ENCODE measurements at places on chromosomes 1 and 21.

DNA sequence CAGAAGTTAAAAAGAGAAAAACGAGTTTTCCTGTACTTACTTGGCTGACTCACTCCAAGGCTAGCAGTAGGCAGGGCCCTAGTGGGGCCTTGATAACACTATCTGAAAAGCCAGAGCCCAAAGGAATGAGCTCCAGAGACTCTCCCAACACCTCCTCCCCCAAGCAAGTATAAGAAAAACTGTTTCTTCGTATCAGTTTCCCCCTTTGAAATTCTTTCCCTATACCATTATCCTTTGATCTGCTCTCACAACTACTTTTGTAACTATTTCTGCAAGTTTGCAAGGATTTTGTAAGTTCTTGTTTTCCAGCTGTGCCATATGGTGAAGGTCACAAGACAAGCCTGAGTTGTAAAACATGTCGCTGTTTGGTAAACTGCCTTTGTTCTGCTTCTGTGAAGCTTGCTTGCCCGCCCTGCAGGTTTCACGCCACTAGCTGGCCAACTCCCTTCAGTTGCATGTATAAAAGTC, 36.5 kb upstream of the KCNJ15 start:
- DNase-seq, result no peak

- DNase-seq, result no peak
These were observed 52.2 kb downstream of the FHAD1 start for GRCh38 chr1:15299179-15299578.

- no peak for DNase-seq
These were observed 2.4 kb downstream of the ATP2B4 start for GRCh38 chr1:203629016-203629506.

DNA sequence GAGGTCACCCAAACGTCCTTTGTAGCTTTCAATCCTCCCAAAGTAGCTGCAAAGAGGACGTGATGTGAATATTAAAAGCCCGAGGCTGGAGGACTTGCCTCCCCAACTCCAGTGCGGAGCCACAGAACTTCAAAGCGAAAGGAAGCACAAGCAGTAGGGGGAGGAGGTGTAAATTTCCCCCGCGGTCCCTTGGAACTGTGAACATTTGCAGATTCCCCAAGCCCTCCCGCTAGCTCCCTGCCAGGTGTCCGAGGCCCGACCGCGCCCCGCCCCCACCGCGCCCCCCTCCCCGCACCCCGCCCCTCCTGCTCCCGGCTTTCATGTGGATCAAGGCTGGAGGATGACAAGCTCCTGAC, 41.5 kb upstream of the HAO2 start:
- DNase-seq, result no peak

GRCh38 chr1:27303509-27303908, 18.5 kb upstream of the TMEM222 start:
- DNase-seq, result no peak

- no peak for DNase-seq
These were observed 1.6 kb downstream of the SRSF11 start for GRCh38 chr1:70222716-70223235.

GRCh38 chr1:118184739-118185083, 317 bp downstream of the SPAG17 start:
- no peak for DNase-seq

GRCh38 chr1:178031856-178032320, 62.0 kb upstream of the RASAL2 start:
- peak; percentile 30 for DNase-seq

DNA sequence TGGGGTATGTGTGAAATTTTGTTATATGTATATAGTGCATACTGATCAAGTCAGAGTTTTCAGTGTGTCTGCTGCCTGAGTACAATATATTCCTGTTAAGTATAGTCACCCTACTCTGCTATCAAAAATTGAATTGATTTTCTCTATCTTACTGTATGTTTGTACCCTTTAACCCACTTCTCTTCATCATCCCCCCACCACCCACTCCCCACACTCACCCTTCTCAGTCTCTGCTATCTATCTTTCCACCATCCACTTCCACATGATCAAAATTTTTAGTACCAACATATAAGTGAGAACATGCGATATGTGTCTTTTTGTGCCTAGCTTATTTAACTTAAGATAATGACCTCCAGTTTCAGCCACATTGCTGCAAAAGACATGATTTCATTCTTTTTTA, 4.2 kb downstream of the LY9 start:
- DNase-seq, result no peak

DNA sequence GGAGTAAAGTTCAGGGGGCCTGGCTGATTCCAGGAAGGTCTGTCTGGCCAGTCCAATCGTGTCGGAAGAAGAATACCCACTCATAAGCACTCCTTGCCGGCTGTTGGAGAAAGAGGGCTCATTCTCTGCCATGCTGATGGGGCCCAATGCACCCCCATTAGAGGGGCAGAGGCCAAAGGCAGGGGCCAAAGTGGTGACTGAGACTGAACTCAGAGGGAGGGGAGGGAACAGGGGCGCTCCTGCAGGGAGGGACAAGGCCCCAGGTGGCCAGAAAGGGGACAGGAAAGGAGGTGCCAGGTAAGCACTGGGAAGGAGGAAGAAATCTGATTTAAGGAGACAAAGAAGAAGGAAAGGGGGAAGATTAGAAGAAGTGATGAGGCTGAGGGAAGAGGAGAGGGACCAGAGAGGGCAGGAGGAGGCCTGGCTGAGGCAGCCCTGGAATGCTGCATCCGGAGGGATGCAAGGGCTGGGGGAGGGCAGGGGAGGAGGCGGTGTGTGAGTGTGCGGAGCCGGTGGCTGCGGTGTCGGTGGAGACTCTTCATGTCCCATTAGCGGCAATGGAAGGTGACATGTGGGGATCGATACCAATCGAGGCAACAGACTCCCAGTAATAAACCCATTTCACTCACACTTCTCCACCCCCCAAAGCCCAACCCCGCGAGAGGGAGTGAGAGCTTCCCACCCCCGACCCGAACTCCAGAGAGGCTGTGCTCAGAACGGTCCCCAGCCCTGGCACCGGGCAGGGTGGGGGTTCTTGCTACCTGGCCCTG, 12.0 kb upstream of the ETV3L start:
- DNase-seq, result no peak

DNA sequence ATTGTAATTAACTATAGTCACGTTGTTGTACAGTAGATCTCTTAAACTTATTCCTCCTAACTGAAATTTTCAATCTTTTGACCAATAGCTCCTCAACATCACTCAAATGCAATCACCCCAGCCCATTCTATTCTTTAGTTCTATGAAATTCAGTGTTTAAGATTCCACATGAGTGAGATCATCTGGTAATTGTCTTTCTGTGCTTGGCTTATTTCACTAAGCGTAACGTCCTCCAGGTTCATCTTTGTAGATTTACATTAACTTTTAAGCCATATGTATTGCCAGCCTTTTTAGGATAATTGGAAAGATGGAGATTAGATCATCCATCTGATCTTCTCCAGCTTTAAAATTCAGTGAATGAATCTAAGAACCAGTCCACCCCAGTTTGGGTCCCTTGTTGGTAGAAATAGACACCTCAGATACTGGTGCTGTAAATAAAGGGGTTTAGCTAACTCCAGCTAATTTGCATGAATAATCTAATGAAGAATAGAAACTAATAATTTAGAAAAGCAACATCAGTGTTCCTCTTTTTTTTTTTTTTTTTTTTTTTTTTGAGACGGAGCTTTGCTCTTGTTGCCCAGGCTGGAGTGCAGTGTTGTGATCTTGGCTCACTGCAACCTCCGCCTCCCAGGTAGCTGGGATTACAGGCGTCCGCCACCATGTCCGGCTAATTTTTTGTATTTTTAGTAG, 7.0 kb downstream of the S100A10 start:
- no peak for DNase-seq

DNA sequence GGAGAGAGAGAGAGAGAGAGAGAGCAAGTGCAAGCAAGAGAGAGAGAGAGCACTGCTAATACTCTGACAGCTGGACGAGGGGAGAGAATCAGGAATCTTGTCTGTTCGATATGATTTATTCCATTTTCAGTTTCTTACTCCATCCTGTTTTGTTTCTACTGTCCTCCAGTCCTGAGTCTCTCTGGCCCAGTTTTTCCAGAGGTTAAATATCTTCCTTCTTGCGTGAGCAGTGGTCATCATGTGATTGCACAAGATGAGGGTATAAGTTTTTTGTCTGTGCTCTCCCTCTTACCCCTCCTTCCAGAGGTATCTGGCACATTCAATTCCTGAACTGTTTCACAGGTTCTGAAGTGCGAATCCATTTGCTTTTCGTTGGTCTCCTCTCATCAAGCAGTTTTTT, 16.8 kb downstream of the UBE2U start:
- DNase-seq, result no peak

GRCh38 chr1:28971980-28972771, 57.8 kb downstream of the EPB41 start:
- DNase-seq, result no peak

DNA sequence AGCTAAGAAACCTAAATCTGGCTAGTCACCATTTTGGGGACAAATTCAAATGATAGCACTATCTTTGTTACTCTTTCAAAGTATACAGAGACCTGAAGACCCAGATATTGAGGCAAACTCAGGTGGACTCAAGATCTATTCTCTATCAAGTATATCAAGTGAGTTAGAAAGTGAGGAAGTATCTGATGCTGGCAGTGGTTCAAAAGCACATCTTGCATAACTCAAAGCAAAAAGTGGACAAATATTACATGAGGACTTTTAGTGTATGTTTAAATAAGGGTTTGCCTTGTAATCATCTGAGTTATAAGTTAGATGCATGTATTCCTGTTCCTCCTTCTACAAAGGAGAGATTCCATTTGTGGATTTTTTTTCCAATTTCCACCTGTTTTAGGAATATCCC, 338.4 kb downstream of the DISC1 start:
- no peak for DNase-seq

GRCh38 chr1:192904438-192904895, 95.6 kb downstream of the RGS2 start:
- DNase-seq, result no peak

DNA sequence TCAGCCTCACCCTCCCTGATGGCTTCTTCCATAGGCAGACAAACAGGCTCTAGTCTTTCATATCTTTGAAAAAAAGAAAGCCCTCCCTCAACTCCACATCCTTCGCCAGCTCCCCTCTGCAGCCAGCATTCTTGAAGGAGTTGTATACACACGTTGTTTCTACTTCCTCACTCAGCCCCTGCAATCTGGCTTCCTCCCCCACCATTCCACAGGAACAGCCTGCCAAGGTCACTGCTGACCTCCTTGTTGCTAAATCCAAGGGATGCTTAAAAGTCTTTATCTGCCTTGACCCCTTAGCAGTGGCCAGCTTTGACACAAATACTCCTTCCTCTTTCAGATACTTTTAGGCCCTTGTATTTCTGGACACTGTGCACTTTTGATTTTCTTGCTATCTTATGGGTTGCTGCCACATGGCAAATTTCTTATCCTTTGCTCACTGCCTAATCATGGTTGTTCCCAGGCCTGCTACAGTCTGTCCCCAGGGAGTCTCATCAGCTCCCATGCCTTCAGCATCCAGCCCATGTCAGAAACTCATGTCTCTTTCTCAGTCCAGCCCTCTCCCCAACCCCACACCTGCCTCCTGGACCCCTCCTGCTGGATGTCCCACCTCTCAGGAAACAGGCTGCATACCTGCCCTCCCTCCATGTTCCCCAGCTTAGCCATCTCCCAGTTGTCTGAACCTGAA, 8.3 kb downstream of the FAM229A start:
- no peak for DNase-seq

- DNase-seq, result no peak
These were observed 89.2 kb upstream of the COL6A1 start for GRCh38 chr21:45892156-45892915.

DNA sequence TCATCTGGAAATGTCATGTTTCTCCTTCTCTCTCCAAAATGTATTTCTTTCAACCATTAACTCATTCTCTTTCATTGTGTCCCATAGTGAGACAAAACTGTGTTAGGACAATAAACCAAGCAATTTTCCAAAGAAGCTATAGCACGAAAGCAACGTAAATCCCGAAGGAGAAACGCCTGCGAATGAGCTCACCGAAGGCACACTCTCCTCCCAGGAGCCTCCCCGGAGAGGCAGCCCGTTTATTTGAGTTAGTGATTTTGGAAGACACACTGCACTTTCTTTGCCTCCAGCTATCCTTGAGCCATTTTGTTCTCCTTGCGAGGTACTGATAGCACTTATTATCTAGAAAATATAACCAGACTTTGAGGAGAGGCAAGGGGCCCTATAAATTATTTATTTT, 41.2 kb downstream of the RSPH1 start:
- DNase-seq, result no peak

DNA sequence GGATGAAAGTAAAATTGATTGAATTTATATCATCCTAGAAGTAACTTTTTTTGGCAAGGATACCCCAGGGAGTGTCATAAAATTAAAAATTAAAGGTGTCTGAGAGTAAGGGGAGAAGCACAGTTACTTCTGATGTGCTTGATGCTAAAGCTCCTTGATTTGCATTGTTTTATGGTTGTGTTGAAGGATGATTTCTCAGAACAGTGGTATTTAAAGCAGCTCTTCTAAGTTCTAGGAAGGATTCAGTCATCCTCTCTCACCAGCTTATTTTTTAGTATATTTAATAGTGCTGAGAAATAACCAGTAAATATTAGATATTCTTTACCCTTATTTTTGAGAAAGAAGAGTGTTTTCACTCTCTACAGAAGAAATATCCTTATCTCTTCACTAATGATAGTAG, 93.0 kb downstream of the FGGY start:
- no peak for DNase-seq

DNA sequence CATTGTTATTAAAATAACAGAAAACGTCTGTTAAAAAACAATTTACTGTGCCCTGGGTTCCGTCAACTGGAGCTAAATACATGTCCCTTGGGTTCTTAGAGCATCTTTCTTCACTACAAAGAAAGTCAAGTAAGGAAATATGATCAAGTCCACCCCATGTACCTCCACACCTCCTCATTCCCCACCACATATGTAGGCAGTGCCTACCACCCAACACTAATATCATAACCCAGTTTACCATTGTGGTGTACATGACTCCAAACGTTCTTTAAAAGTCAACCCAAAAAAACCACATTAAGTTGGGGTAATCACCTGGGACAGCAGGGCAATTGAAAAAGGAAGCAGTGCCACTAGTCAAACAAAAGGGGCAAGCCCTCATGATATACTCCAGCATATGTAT, 7.8 kb upstream of the LRRC52 start:
- DNase-seq, result no peak

DNA sequence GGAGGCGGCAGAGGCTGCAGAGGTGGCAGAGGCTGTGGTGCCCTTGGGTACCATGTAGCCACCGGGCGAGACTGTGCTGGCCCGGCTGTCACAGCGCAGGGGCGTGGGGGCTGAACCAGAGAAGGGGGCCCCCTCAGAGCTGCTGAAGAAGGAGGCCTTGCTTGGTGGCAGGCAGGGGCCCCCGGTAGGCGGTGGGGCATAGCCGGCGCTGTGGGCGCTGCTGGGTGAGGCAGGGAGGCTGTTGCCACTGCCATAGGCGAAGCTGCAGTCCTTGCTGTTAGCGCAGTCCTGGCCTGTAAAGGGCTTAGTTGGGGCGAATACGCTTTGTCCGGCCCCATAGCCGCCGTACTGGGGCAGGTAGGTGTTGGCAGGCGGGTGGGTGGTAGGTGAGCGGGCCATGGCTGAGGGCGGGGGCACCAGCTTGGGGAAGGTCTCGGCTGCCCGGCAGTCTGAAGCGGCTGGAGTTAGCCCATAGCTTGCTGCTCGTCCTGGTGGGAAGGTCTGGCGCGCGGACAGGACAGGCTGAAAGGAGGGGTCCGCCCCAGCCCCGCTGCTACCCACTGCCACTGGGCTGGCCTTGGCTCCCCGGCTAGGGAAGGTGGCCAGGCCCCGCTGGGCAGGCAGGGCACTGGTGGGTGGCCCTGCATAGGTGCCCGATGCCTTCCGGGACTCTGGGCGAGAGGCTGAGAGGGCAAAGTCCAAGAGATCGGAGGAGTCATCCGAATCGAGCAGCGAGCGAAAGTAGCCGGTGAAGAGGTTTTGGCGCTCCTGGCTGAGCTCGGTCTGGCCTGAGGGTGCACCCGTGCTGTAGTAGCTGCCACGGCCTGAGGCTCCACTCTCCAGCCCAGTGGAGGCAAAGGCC, 54.9 kb downstream of the AHDC1 start:
- DNase-seq, result no peak
